ENCODE measurements at places on chromosomes 7 and 10.

DNA sequence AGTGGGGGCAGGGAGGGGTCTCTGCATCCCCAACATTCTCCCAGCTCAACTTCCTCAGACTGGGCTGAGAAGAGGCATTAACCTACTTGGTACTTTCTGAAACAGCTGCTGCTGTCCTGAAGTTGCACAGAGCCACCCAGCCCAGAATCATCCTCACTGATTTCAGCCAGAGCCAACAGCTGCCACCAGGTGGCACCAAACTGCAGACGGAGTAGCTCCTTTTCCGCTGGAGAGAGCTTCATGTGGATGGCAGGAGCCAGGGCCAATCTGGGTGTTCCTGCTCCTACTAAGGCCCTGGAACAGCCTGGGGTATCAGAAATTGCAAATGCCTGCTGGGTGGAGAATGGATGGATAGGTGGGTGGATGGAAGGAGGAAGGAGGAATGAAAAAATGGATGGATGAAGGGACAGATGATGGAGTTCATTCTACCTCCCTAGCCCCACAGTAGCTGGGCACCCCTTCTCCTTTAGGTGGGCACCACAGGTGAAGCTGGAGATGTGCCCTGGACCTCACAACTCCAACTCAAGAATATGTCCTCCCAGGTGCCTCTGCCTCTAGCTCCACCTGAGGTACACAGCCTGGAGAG is 11.8 kb upstream of the DRGX start:
- DNase-seq = peak; percentile 42

- no peak for DNase-seq
Observed at GRCh38 chr7:144738708-144739314, 97.0 kb downstream of the TPK1 start.

- DNase-seq = no peak
Observed at GRCh38 chr10:132811891-132812481, 26.0 kb upstream of the NKX6-2 start.

GRCh38 chr10:77226853-77227565 is 410.6 kb downstream of the KCNMA1 start:
- DNase-seq = no peak

- DNase-seq = no peak
Observed at GRCh38 chr7:139431459-139431858, 52.0 kb downstream of the KLRG2 start.

- DNase-seq = no peak
Observed at GRCh38 chr10:52623761-52624160, 148.8 kb downstream of the MBL2 start.

DNA sequence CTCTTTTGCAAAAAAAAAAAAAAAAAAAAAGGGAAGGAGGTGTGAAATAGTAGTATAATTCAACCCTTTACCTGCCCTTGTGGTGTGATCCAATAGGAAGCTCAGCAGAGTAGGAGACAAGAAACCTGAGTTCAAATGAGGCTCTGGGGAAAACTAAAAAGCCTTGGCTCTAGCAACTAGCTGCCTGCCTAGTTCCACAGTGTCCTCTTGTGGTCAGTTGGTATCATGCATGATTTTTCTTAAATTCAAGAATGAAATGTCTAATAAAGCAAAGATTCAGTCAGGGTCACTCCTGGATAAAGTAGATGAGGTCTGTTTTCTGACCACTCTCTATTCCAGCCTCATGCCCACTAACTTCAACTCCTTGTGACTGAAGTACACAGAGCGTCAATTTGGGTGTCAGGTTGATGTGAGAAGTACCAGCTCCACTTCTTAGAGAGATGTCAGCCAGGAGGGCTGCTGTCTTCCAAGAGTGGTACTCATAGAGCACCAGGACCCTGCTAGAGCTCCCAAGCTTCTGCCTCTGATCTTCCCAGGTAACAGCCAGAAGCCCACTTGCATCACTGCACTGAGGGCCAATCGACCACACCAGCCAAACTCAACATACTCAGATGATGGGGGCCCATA is 10.5 kb downstream of the LSM5 start:
- no peak for DNase-seq

DNA sequence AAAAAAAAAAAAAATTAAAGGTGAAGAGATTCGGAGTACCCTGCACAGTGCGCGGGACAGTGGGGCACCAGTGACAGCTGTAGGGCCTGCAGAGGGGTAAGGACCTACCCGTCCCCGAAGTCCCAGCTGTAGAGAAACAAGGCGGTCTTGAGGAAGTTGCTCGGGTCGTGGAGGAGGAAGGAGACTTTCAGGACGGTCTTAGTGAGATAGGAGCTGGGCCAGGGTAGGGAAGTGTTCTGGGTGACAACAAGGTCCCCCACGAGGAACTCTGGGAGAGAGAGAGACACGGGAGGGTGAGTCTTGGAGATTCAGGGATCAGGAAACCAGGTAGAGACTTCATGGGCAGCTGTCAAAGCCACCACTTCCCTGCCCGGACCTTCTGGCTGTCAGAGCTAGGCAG is 9.7 kb downstream of the TMEM130 start:
- no peak for DNase-seq

Data from stimulated activated CD8-positive, alpha-beta memory T cell treated with anti-CD3 and anti-CD28 coated beads, Interleukin-15, amount 100 ng/mL, for 24 hours (primary cell).